ENCODE measurements at places on chromosomes 3 and 15. TPM values are rescaled to one million over a fixed set of nuclear protein-coding genes. Genes with fewer than 3 reads are reported as not detected.

The PPP4R2 gene
- total RNA-seq = 98.4 TPM

The EMC7 gene
- total RNA-seq = 51.9 TPM

The THPO gene
- total RNA-seq = not detected

The XCR1 gene
- not detected for total RNA-seq

The GREM1 gene
- total RNA-seq = not detected

The DHX36 gene
- total RNA-seq = 121 TPM

The PDIA5 gene
- 1.3 TPM for total RNA-seq

The C15orf62 gene
- 1.9 TPM for total RNA-seq

The TOPAZ1 gene
- total RNA-seq = not detected

The IGSF10 gene
- total RNA-seq = not detected

The ITIH4 gene
- 71.1 TPM for total RNA-seq

The TEX55 gene
- not detected for total RNA-seq

The TRPM1 gene
- not detected for total RNA-seq

The WDR93 gene
- not detected for total RNA-seq

The ISL2 gene
- 1.4 TPM for total RNA-seq

The LIPH gene
- total RNA-seq = not detected

The CRYGS gene
- total RNA-seq = 2.1 TPM

The GUCA1C gene
- not detected for total RNA-seq

The C2CD4B gene
- 0.74 TPM for total RNA-seq

The COL8A1 gene
- not detected for total RNA-seq

The SPATA12 gene
- not detected for total RNA-seq

The MINAR1 gene
- 0.42 TPM for total RNA-seq

The SUSD5 gene
- not detected for total RNA-seq

The MST1 gene
- total RNA-seq = 4.1 TPM

The CD200R1L gene
- total RNA-seq = not detected

The PPM1L gene
- 1.9 TPM for total RNA-seq

The CLEC3B gene
- total RNA-seq = 0.99 TPM

The GATM gene
- 1.0 TPM for total RNA-seq

The FBXO40 gene
- not detected for total RNA-seq

The ADPRH gene
- total RNA-seq = 6.6 TPM

The DPPA2 gene
- total RNA-seq = not detected

The THSD4 gene
- total RNA-seq = not detected

The CISH gene
- 23.4 TPM for total RNA-seq

The TPM1 gene
- total RNA-seq = 11.2 TPM

The GASK1A gene
- total RNA-seq = not detected

The NEK10 gene
- total RNA-seq = 3.9 TPM

The SLC2A2 gene
- total RNA-seq = not detected

The TRIM42 gene
- not detected for total RNA-seq

The B3GNT5 gene
- 2.2 TPM for total RNA-seq

The AADACL2 gene
- total RNA-seq = not detected

The TMEM45A gene
- 0.39 TPM for total RNA-seq

The AMT gene
- total RNA-seq = 13.3 TPM

The CHRFAM7A gene
- 0.59 TPM for total RNA-seq

The C2CD4A gene
- total RNA-seq = 0.17 TPM

The IQCB1 gene
- 46.8 TPM for total RNA-seq
